ENCODE measurements at places on chromosomes 3 and 15.
A peak's percentile ranks its signal among the peaks of the same experiment; 100 is the strongest.

GRCh38 chr3:42254566-42254965 lies 11.4 kb downstream of the CCK start:
- DNase-seq, result no peak

DNA sequence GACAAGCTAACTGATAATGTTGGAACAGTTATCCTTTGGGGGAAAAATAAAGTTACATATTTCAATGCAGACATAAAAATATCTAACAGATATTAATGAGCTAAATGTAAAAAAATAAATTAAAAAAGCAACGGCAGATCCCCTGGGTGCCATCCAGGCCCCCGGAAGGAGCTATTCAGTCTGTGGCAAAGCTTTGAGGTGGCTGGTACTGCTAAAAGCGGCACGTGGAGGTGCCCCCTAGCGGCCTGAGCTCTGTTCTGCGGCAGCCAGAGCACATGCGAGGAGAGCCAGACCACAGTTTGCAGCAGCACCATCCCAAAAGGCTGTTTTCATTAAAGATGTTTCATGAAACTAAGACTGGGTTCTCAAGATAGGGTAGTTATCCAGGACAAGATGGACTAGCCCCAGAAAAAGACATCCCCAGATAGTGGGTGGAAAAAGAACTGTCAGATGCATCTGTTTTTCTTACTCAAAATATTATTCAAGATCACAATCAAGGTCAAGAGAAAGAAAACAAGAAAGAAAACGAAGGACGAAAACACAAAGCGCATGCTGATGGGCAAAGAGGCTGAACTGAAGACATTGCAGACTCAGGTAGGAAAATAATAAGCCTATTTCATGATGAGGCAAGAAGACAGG lies 18.7 kb downstream of the AP3S2 start:
- DNase-seq, result peak; percentile 67

GRCh38 chr3:34312684-34313083 lies 514.3 kb downstream of the PDCD6IP start:
- DNase-seq, result no peak

GRCh38 chr3:135994708-135995337 lies 29.3 kb downstream of the PPP2R3A start:
- DNase-seq, result no peak

- DNase-seq, result no peak
Measured at GRCh38 chr3:134922866-134923265, 127.8 kb downstream of the EPHB1 start.

DNA sequence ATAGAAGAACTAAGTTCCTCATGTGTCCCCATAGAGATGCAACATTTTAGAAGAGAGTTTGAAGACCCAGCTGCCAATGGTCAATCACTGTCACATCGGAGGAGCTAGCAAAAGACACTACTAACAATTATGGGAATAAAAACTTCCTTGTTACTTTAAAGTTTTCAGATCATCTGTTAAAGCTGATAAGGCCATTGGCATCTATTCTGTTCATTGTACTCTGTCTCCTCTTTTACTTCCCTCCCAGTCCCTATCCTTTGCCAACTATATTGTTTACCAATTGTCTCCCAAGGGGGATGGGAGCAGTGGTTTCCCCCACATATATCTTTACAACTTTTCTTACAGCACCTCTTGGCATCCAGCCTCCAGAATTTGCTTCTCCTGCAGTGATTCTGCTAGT lies 81.0 kb downstream of the FAM174B start:
- no peak for DNase-seq

- DNase-seq, result no peak
Measured at GRCh38 chr15:32889214-32889613, 171.4 kb downstream of the GREM1 start.

DNA sequence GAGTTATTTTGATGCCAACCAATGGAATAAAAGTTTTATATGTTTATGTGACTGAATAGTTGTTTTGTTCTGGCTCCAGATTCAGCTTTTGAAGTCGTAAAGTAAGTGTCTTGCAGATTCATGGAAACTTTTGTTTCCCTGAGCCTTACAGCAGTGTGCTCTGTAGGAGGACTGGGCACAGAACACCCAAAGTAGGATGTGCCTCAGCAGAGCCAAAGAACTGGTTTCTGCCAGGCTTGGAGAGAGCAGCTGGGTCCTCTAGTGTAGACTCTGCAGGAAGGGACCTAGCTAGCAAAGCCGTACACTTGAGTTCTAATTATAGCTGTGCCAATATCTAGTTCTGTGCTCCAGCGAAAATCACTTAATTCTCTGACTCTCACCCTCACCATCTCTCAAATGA lies 261.2 kb upstream of the DNAJC19 start:
- no peak for DNase-seq

- DNase-seq, result no peak
Measured at GRCh38 chr3:129855170-129855831, 38.2 kb downstream of the TMCC1 start.

DNA sequence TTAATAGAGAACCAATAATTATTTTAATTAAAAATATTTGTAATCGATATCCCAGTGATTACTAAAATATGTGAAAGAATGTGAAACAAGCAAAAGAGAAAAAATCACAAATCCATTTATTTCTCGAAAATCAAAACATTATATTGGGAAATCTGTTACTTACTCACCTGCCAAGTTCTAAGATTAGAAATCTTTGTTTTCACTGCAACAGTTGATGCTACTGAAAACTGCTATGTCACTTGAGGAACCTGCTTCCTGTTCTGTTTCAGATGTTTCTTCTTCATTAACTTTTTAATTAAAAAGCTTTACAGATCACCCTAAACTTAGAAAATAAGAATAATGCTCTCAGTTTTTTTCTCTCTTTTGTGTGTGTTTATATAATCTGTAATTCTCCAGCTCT lies 13.7 kb upstream of the DPH6 start:
- DNase-seq, result no peak

DNA sequence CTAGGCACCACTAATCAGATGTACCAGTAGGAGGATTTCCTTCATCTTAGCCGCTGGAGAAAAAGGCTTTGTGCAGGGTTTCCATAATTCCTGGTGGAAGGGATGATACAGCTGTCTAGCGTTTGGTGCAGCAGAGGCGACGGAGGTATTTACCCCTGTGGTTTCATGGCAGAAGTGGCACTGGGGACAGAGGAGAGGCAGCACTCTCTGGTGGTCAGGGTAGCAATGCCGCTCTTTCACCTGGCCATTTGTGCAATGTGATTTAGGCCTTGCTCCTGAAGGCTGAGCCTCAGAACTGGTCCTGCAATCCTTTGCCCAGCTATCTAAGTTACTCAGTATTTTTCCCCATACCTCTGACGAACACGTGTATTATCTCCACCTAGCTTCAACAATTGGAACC lies 47.1 kb upstream of the BNIP2 start:
- DNase-seq, result no peak

DNA sequence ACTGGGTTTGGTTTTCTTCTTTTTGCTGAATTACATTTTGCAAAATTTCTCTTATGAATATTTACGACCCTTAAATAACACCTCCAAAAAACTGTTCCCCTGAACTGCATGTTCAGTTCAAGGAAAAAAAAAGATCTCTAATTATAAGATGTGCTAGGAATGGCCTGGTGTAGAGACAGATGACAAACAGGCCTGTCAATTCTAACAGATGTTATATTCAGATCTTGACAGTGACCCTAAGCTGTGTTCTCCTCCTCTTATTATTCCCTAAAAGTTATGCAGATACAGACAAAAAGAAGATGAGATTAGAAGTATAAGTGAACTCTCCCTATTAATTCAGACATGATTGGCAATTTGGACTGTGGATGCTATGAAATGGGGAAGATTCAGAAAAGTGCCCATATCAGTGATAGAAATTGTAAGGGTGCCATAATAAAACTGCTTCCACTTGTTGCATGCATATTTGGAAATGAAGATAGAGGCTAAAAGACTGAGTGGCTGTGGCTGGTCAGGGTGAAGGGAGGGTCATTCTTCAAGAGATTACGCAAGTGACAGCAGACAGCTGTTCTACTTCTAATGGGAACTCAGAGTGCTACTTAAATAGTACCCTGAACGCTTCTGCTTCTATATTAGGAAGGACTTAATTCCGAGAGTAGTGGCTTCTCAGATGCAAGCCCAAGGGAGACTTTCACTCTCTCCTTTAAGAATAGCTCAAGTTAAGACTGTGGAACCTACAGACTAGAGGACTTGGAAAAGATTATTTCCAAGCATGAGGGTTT lies 75.5 kb downstream of the ADAMTS9 start:
- no peak for DNase-seq

DNA sequence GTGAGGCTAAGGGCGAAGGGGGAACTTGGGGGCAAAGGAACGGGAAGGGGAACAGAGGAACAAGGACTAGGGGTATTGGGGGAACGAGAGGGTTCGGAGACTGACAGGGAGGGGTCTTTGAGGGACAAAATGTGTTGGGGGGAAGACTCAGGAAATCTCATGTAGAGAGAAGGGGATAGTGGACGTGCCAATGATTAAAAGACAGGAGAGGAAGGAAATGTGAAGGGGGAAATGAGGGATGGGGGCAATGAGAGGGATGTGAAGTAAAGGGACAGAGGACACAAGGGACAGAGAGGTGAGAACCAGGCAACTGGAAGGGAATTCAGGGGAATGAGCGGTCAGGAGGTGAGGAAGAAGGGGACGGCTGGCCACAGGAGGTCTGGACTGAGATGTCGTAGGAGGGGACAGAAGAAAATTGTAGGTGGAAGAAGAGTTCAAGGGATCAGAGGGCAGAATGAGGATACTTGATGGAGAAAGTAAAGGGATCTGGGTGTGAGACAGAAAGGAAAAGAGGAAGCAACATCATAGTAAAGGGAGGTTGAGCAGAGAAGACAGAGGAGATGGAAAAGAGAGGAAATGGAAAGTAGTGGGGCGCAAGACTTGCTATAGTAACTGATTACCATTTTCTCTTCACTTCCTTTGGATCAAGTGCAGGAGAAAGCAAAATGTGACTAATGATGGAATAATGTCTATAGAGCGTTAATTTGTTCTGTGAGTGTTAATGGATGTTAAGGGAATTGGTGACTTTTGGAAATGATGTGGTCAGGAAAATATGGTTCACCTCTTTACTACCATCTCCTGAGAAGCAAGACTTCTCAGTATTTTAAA lies 749 bp downstream of the RAB8B start:
- DNase-seq, result no peak

- no peak for DNase-seq
Measured at GRCh38 chr3:46183330-46183729, 24.8 kb downstream of the CCR1 start.

DNA sequence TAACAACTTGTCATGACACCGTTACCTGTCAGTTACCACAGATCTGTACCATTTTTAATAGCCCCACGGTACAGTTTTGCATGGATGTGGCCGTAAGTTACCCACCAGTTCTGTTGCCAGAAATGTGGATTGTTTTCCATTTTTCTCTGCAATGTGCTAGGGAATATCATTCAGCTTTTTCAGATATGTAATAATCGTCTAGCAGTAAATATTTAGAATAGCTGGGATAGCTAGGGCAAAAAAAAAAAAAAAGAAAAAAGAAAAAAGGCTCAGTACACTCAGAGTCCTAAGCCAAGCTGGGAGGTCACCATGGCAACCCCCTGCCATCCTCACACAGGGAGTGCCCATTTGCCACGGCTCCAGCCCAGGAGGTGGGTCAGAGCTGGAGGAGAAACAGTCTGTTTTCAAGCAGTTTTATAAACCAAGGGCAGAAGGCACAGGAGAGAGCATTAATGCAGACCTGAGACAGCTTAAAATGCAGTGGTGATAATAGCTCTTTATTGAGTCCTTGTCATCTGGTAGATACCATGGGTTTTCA lies 25.2 kb downstream of the PAQR5 start:
- DNase-seq, result no peak

DNA sequence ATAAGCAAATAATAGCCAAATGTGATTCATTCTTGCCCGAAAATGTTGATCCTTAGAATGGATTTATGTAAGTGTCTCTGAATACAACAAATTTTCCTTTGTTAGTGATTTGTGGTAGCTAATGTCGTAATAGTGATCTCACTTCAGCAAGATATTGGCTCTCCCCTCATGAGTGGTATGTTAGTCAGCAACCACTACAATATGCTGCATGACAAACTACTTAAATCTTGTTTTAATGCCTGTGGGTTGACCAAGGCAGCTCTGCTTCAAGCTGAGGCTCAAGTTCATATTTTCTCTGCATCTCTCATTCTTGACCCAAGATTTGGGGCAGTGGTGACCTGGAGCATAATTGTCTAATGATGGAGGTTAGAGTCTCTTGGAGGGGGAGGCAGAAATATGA lies 49.8 kb upstream of the GALNT15 start:
- DNase-seq, result no peak

- DNase-seq, result no peak
Measured at GRCh38 chr3:102225407-102226132, 209.2 kb upstream of the ZPLD1 start.

DNA sequence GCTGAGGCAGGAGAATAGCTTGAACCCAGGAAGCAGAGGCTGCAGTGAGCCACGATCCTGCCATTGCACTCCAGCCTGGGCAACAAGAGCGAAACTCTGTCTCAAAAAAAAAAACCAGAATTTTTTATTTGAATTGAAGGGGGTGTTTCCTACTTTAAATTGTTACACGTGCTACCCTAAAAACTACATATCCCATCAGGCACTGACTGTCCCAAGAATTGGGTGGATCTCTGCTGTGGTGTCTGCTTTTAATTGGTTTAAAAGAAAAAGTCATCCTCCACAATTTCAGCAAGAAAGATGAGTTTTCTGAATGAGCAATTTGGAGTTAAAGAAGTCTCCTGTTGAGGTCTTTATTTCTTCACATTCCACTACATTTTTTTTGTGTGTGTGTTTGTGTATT lies 2.1 kb downstream of the PDIA3 start:
- DNase-seq, result no peak

GRCh38 chr3:128517648-128518047 lies 24.6 kb upstream of the GATA2 start:
- no peak for DNase-seq

DNA sequence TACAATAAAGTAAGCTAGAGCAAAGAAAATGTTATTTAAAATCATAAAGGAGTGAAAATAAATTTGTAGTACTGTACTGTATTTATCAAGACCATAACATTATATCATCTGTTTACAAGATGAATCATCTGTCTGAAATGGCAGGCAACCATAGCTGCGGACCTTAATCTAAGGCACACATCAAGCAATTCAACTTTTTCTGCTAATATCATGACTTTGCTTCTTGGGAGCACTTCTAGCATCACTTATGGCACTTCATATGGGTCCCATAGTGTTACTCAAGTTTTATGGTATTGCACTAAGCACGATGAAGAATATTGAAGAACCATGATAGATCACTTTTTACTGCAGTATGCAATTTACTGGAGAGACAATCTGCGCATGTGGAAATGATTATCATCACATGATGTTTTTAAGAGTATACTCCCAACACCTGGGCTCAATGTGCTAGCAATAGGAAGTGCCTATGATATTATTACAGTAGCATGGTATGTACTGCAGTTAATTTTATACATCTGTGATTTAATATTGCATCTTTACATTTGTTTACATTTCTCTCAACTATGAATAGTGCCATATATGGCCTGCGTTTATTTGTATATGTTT lies 137.7 kb upstream of the NECTIN3 start:
- no peak for DNase-seq
